ENCODE measurements at places on chromosomes 16 and 17.

DNA sequence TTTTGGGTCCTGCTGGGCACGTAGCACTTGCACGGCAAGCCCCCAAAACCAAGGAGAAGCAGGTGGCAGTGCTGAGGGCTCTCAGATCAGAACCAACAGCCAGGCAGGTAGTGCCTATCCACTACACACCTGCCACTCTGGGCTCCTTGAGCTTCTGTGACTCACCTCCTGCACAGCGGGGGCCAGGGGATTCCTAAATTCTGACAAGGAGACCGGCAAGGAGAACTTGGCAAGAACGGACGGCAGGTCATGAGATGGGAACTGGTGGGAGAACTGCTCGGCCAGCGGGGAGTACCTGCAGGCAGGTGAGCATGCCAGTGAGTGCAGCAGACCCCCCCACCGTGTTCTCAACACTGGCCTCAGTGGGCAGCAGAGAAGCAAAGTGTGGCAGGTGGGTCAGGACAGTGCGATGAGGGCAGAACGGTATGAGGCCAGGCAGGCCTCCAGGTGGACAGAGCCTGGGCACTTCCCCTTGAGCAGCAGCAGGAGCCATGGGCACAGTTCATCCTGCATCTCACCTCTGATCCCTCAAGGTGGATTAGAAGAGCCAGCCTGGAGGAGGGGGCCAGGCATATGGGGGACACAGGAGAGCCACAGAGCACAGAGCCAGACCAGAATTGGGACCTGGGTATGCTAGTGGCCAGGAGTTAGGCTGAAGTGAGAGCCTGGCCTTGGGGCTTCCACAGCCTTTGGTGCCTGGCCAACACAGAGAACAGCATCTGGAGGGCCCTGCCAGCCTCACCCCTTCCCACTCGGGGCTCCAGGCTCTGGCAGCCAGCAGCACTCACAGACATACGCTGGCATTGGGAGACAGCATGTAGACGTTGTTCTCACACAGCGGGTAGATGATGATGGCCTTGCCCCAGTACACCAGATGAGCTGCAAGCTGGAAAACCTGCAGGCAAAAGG is 14.7 kb downstream of the MPG start:
- DNase-seq, result no peak

- DNase-seq, result no peak
Measured at GRCh38 chr16:76081967-76082366, 195.2 kb upstream of the CNTNAP4 start.

GRCh38 chr17:27613433-27613832 is 17.6 kb upstream of the LGALS9 start:
- DNase-seq, result no peak

DNA sequence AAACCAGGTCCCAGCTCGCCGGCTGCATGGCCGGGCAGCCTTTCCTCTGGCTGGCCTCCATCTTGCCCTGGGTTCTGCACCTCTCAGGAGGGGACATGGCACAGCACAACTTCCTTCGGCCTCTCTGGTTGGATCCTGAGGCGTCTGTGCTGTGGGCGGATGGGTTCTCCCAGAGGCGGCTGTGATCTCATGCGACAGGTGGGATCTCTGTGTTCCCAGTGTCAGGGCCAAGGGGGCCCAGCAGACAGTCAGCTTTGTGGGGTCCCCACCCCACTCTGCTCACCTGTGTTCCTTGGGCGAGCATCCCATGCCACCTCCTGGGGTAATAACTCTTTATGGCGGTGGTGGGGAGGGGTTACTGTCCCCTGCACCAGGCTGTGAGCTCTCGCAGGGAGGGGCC is 35.8 kb downstream of the FA2H start:
- DNase-seq, result no peak

GRCh38 chr16:58506241-58507194 is 6.6 kb downstream of the NDRG4 start:
- DNase-seq, result no peak

DNA sequence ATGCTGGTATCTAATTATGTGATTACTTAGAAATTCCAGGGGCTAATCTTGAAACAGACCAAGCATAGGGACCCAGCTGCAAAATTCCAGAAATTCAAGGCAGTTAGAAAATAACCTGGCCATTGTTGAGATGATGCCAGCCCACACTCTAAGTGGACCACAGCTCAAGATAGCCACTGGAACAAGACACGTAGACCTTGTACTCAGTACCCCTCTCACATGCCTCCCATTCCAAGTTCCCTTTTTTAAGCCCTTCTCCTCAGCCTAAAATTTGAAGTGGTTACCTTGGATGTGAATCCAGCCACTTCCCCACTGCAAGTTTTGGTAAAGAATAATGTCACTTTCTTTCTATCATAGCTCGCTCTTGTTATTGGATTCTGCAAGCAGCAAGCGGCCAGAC is 4.1 kb upstream of the ZNF19 start:
- no peak for DNase-seq

GRCh38 chr17:79080761-79081290 is 6.2 kb downstream of the ENGASE start:
- no peak for DNase-seq

GRCh38 chr17:17034026-17034425 is 8.2 kb upstream of the MPRIP start:
- DNase-seq, result no peak

GRCh38 chr17:51853857-51854256 is 304.7 kb downstream of the CA10 start:
- DNase-seq, result no peak

- no peak for DNase-seq
Measured at GRCh38 chr17:68592009-68592408, 9.2 kb downstream of the FAM20A start.

DNA sequence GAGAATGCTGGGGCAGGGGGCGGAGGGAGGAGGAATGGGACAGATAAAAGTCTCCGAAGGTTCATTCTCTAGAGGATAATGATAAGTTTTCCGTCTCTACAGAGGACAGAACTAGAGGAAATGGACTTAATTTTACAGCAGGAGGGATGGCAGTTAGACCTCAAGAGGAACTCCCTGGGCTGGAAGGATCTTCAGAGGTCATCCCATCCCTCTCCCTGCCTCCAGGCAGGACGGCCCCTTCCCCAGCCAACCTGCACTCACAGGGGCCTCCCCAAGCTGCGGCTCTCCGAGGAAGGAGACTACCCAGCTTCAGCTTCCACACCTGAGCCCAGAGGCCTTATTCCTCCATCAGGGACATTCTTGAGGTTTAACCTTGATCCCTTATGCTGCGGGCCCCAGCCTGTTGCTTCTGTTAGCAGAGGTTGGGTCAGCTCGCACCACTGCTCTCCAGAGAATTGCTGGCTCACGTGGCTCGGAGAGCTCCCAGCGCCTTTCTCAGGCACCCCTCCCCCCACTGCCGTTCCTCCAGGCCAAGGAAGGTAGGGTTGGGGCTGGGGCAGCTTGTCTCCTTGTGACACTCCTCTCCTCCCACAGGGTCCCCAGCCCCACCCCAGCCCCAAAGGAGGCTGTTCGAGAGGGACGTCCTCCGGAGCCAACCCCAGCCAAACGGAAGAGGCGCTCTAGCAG is 8.5 kb downstream of the ELOB start:
- DNase-seq, result no peak

GRCh38 chr17:69375229-69375628 is 39.3 kb upstream of the MAP2K6 start:
- DNase-seq, result no peak

- DNase-seq, result no peak
Measured at GRCh38 chr17:41583137-41584127, 3.3 kb downstream of the KRT14 start.

DNA sequence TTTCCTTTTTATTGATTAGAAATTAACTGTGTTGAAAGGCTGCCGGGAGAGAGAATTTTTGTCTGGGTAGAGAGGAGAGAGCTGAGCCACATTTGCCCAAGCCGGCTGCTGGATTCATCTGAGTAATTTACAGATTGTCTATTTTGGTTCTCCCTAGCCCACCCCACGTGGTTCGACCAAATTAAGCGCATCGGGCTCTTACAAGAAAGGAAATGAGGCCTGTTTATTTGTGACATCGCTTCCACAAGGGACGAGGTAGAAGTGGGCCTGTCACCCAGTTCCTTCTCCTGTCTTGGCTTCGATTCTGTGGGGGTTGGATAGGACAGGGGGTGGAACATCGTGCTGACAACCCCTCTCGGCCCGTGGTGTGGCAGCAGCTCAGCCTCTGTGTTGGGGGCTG is 42.9 kb downstream of the SYT17 start:
- no peak for DNase-seq

- DNase-seq, result no peak
Measured at GRCh38 chr16:89292443-89293078, 75.1 kb downstream of the ZNF778 start.

- DNase-seq, result no peak
Measured at GRCh38 chr17:19592316-19592715, 56.2 kb upstream of the ALDH3A2 start.

DNA sequence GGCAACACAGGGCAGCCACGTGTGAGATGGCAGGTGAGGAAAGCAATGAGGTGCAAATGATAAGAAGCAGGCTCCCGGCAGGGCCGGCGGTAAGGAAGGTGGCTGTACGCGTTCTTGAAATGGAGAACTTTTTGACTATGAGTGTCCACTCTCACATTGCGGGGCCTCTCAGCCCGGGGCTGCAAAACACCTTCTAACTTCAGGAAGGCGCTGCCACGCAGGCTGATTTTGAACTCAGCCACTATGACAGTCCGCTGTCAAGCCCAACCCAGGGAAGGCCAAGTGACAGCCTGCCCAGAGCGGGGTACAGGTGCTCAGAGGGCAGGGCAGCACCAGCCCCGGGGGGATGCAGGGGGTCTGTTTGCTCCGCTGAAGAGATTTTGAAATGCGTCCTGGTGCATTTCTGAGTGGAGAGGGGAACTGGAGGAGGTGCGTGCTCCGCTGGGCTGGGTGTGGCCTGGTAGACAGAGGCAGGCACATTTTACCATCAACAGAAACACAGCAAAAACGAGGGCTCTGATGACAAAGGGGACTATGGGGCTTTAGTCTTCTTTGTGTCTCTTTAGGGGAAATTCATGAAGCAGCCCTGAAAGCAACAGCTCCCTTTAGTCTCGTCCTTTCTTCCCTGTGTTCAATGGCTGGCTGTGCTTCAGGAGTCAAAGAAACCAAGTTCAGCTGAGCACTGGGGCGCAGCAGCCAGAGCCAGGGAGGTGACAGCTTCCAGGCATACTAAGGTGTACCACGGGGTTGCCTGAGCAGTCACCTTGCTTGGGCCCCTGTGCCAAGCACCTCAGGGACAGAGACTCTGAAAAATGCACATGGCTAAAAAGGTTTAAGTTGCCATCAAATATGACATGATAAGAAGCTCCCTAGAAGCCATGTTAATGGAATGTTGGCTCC is 14.6 kb upstream of the SREBF1 start:
- no peak for DNase-seq

DNA sequence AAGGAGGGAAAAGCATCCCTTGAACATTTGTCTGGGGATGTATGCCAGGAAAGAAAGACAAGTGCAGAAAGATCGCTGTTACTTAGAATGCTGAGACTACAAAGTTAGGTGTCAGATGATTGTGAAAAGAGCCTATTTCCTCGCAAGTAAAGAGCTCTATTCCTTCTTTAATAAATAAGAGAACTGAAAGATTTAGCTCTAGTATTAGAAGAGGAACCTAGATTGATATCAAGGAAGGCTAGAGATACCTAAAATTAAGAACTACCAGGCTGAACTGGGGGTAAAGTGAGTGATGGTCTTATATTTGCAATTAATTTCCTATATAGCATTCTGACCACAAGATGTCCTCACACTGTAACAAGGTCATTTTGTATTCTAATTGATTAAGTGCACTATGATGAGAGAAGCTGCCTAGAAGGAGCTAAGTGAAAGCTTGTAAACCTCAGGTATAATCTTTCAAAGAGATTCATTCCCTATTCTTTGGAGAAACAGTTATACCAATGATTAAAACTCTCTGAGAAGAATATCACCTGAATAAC is 62.3 kb downstream of the SSH2 start:
- DNase-seq, result no peak

DNA sequence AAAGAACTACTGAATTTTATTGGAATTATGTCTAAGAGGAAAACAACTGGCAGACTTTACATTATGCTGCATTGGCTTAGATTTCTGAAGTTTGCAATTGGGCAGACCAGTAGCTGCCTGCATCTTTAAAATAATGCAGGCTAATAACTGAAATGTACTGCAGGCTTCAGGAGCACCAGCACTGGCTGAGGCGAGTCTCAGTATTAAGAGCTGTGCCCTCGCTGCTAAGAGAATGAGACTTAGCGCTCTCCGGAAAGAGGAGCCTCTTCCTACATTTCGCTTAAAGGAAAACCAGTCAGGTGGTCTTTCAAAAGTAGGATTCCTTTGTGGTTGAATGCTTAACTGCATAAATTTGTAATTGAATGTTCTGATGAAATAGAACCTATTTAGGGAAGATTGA is 885 bp downstream of the CNTNAP4 start:
- no peak for DNase-seq

- no peak for DNase-seq
Measured at GRCh38 chr16:70577256-70577698, 53.7 kb downstream of the SF3B3 start.

- DNase-seq, result no peak
Measured at GRCh38 chr17:33725675-33726271, 432.7 kb upstream of the ASIC2 start.

DNA sequence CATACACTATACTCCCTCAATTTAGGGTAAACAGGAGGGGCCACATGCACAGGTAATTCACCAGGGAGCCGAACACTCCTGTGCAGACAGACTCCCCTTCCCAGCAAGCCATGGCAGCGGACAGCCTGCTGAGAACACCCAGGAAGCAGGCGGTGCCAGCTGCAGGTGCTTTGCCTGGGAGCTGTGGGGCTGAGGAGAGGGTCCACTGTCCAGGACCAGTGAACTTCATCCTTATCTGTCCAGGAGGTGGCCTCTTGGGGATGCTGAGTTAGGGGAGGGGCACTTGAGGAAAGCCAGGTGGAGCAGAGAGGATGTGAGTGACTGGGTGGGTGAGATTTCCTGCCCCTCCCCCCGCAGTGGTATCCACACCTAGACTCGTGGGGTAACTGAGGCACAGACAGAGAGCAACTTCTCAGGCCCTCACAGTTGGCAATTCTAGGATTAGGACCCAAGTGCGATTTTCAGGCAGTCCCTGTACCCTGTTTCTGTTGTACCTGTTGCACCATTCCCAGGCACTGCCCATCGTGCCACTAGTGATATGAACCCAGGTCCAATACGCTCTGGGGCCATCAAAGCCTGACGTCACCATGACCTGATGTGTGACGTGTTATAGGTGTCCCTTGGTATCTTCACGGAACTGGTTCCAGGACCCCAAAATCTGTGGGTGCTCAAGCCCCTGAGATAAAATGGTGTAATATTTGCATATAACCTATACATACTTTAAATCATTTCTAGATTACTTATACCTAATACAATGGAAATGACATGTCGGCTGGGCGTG is 1.2 kb downstream of the GRN start:
- no peak for DNase-seq

Data from ureter (tissue), 1 donor.